ENCODE measurements at places on chromosomes 2 and 18.

DNA sequence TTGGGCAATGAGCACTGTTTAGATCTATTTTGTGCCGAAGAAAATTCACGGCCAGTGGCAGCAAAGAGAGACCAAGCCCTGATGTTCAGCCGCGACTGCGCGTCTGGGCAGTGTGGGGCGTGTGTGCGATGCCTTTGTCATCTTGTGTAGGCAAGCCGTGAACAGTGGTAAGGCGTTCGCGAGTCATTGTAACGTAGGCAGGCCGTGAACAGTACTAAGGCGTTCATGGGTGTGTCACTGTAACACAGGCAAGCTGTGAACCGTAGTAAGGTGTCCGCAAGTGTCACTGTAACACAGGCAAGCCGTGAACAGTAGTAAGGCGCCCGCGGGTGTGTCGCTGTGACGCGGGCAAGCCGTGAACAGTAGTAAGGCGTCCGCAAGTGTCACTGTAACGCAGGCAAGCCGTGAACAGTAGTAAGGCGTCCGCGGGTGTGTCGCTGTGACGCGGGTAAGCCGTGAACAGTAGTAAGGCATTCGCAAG, 99.9 kb downstream of the NFATC1 start:
- DNase-seq = no peak

DNA sequence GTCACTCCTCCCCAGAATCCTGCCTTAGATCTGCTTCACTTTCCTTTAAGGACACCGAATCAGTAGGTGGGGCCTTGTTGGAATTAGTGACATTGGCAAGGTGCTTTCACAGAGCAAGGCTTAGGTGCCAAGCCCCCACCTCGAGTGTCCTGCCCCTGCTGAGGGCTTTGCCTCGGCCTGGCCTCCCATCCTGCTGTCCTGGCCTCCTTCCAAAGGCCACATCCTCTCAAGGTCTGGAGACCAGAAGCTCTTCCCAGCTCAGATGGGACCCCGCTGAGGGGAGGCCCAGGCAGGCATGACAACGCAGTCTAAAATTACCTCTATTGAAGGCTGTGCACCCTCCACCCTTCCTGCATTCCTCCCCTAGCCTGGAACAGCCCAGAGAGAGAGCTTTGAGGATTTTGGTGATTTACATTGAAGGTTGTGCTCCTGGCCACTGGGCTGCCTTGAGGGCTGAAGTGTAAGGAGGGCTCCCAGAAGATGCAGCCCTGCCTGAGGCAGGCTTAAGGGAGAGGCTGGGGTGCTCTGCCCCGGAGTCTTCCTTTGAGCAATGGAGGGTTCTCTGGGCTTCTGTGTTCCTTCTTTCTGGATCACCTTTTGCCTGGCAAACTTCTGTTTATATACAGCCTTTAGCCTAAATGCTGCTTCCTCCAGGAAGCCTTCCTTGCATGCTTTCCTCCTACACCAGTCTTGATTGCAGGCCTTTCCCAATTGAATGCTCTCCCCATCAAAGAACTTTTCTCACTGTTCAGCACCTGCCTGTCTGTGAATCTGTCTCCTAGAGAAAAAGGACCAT, 154.4 kb downstream of the DDX1 start:
- DNase-seq = no peak

DNA sequence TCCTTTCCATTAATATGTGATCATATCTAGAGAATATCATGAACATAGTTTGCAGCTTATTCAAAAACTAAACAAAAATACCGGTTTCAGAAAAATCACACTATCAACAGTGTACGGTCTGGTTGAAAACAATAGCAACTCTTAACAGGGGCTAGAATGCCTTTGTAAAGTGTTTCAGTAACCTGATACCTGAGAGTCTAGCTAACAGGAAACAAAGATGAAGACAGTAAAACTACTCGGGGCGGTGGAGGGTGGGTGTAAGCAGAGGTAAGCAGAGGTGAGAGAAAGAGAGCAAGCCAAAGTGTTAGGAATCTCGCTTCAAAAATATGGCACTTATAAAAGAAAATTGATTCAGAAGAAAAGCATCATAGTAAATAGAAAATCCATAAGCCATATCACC, 109.0 kb upstream of the RGPD4 start:
- no peak for DNase-seq

GRCh38 chr18:79639072-79639829, 40.4 kb upstream of the CTDP1 start:
- no peak for DNase-seq

- no peak for DNase-seq
Observed at GRCh38 chr2:182241936-182242335, 184.9 kb downstream of the PDE1A start.

DNA sequence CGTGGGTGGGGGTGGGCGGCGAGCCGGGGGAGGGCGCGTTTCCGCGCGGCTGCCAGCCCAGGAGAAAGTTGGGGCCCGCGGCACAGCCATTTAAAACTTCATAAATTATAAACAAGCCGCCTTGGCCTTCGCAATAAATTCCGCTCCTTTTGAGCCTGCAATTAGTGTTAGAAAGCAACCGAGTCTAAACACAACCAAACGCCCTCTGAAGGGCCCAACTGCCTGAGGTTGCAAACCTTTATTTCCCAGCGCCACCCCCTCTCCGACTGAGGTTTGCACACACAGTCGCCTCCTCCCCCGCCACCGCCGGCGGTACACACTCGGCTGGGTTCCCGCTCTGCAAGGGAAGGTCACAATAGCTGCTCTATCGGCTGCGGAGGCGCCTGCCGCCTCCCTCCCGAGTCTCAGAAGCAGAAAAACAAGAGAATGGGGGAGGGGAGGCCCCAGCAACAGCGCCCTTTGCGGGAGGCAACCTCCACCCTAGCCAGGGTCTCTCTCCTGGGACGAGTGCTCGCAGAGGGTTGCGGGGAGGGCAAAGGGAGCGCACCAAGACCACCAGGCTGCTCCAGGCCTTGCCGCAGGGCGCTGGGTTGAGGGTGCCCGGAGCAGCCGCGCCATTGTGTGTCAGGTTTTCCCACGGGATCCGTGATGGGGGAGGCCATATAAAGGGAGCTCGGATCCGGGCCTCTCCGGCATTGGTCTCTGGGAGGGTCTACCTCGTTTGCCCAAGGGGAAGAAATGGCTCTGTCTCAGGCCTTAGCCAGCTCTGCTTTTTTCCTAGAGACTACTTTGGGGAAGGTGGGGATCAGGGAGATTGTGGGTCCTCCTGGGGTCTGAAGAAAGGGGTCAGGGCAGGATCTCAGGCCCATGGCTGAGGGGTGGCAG, 13.4 kb upstream of the HOXD1 start:
- no peak for DNase-seq

Measured in NCI-H146 (cell line).